Endothelial cell of umbilical vein (primary cell): ENCODE measurements at places on chromosomes 2 and 18. TPM values are rescaled to one million over a fixed set of nuclear protein-coding genes. Genes with fewer than 3 reads are reported as not detected.

DNA sequence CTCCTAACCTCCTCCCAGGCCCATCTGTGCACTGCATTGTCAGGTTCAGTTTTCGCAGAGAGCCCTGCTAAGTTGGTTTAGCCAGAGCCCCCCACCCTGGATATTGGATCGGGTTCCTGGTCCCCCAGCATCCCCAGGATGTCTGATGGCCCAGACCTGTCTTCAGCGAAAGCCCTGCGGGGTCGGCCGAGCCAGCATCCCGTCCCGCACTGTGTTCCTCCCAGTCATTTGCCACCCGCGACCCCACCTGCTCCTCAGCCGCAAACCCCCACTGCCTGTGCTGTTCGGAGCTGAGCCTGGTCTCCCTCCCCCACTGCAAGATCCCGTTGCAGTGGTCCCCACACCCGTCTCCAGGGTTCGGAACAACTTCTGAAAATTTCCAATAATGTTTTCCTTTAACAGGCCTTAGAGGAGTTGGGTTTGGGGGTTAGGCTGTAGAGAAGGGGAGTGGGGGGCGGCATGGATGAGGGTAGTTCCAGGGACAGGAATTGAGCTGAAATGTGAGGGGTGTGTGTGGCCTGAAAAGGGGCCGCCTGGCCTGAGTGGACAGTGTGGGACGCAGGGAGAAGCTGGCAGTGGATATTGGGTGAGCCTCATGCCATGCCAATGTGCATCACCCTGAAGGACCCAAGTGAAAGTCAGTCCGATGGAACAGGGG lies 1.6 kb upstream of the COPS9 start:
- H3K36me3 ChIP-seq: peaks cover 3% of the 10 kb centered on the region
- no peak for DNase-seq
- H3K4me1 ChIP-seq: peaks cover 9% of the 10 kb centered on the region
- H3K27me3 ChIP-seq: no peaks in the 10 kb centered on the region
- H3K4me3 ChIP-seq: no peak overlapping the region
- H3K27ac ChIP-seq: no peak overlapping the region

Gene SLC30A3
- total RNA-seq: 9.2 and 16.7 TPM in 2 replicates

GRCh38 chr2:218782528-218782844 lies 539 bp downstream of the CYP27A1 start:
- H3K4me1 ChIP-seq: peaks cover 6% of the 10 kb centered on the region
- H3K4me3 ChIP-seq: peak overlapping the region; percentile 66
- H3K27ac ChIP-seq: no peak overlapping the region
- no peaks in the 10 kb centered on the region for H3K27me3 ChIP-seq
- DNase-seq: no peak
- H3K36me3 ChIP-seq: no peaks in the 10 kb centered on the region

- no peaks in the 10 kb centered on the region for H3K27me3 ChIP-seq
- peaks cover 7% of the 10 kb centered on the region for H3K4me1 ChIP-seq
- no peak overlapping the region for H3K4me3 ChIP-seq
- H3K36me3 ChIP-seq: no peaks in the 10 kb centered on the region
- DNase-seq: no peak
Observed at GRCh38 chr18:1047406-1047805, 142.7 kb downstream of the ADCYAP1 start.

DNA sequence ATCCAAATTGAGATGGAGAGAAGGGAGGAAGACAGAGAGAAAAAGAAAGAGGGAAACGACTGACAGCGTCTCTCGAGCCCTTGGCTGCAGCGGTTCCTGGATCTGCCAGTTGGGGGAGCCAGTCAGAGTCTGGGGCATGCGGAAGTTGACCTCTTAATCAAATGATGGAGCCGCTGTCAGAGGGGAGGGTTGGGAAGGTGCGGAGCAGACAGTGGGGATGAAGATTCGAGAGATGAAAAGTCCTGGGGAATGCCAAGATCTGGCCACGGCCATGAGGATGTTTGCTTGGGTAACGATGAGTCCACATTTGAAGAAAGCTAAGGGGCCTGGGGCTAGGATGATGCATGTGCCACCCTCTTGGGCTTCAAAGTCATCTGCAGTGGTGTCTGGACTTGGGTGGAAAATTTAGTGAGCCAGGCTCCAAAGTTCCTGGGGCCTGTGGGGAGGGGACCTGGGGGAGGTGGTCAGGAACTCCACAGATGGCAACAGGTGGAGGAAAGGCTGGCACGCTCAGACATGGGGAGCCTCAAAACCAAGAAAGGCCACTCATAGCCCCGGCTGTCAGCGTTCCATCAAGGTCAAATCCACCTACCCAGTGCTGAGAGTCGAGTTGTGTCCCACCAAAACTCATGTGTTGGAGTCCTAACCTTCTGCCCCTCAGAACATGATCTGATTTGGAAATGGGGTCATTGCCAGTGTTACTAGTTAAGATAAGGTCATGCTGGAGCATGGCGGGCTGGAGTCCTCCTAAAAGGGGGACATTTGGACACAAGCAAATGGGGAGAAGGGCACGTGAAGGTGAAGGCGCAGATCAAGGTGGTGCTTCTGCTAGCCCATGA lies 200.1 kb downstream of the NDUFA10 start:
- H3K27me3 ChIP-seq: no peaks in the 10 kb centered on the region
- no peak overlapping the region for H3K4me3 ChIP-seq
- H3K4me1 ChIP-seq: peaks cover 4% of the 10 kb centered on the region
- H3K36me3 ChIP-seq: no peaks in the 10 kb centered on the region
- DNase-seq: no peak

Gene UBXN2A
- 16.8 and 19.0 TPM in 2 replicates for total RNA-seq

- peaks cover 31% of the 10 kb centered on the region for H3K4me1 ChIP-seq
- H3K27ac ChIP-seq: peak overlapping the region; percentile 98
- DNase-seq: peak; percentile 54
- no peak overlapping the region for H3K4me3 ChIP-seq
- H3K27me3 ChIP-seq: no peaks in the 10 kb centered on the region
- peaks cover 23% of the 10 kb centered on the region for H3K36me3 ChIP-seq
Observed at GRCh38 chr18:79458917-79459803, 63.4 kb downstream of the NFATC1 start.

GRCh38 chr2:142502402-142502801 lies 371.6 kb upstream of the LRP1B start:
- no peaks in the 10 kb centered on the region for H3K27me3 ChIP-seq
- H3K4me3 ChIP-seq: no peak overlapping the region
- no peak for DNase-seq
- no peaks in the 10 kb centered on the region for H3K36me3 ChIP-seq
- H3K27ac ChIP-seq: no peak overlapping the region
- no peaks in the 10 kb centered on the region for H3K4me1 ChIP-seq

Gene TUBA3E
- not detected in 2 replicates for total RNA-seq

DNA sequence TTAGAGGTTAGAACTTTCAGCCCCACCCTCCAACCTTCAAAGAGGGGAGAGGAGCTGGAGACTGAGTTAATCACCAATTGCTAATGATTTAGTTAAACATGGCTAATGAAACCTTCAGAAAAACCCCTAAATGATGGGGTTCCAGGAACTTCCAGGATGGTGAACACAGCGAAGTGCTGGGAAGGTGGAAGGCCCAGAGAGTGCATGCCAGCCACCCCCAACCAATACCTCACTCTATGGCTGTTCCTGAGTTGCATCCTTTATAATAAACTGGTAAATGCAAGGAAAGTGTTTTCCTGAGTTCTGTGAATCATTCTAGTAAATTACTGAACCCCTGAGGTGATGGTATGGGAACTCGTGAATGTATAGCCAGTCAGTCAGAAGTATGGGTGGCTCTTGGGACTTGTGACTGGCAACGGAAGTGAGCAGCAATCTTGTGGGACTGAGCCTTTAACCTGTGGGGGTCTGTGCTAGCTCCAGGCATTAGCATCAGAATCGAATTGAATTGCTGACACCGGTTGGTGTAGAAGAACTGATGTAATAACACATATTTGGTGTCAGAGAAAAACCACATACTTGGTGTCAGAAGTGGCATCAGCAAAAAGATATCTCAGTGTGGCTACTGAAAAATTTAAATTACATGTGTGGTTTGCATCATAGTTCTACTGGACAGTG lies 37.4 kb downstream of the NPHP1 start:
- no peak for DNase-seq
- H3K4me3 ChIP-seq: no peak overlapping the region
- H3K27ac ChIP-seq: no peak overlapping the region
- no peaks in the 10 kb centered on the region for H3K36me3 ChIP-seq
- H3K27me3 ChIP-seq: no peaks in the 10 kb centered on the region

Gene TEKT4
- total RNA-seq: not detected in 2 replicates

DNA sequence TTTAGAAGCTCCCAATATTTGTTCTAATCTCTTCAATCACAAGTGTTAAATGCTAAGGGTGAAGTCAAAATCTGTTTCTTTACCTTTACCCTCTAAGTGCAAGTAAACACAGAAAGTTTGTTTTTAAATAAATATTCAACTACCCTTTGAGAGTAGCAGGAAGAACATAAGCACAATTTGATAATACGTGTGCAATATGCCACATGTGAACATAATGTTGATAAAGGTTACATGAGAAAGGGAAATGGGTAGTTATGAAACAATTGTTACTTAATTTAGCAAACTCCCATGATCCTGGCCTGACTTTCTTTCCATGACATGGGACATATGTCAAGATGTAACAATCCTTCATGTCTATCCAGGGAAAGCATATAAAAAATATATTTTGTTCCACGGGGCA lies 7.1 kb downstream of the SPRED2 start:
- peaks cover 10% of the 10 kb centered on the region for H3K4me1 ChIP-seq
- no peak for DNase-seq
- H3K36me3 ChIP-seq: no peaks in the 10 kb centered on the region
- no peak overlapping the region for H3K27ac ChIP-seq

DNA sequence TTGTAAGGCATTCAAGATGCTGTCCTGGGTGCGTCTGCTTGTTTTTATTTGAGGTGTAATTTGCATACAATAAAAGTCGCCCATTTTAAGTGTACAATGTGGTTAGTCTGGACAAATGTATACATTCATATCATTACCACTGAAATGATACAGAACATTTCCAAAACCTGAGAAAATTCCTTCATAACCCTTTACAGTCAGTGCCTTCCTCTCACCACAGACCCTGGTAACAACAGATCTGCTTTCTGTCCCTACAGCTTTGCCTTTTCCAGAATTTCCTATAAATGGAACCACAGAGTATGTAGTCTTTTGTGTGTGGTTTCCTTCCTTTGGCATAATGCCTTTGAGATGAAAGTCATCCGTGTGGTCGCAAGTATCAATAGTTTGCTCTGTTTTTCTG lies 45.8 kb upstream of the NFU1 start:
- H3K27me3 ChIP-seq: no peaks in the 10 kb centered on the region
- H3K4me1 ChIP-seq: peaks cover 10% of the 10 kb centered on the region
- no peak overlapping the region for H3K4me3 ChIP-seq
- DNase-seq: peak; percentile 74
- H3K36me3 ChIP-seq: peaks cover 10% of the 10 kb centered on the region

GRCh38 chr2:120634533-120634932 lies 101.1 kb upstream of the GLI2 start:
- H3K27me3 ChIP-seq: peaks cover 3% of the 10 kb centered on the region

GRCh38 chr18:75760208-75760607 lies 332.7 kb upstream of the SMIM21 start:
- no peaks in the 10 kb centered on the region for H3K27me3 ChIP-seq
- no peak for DNase-seq
- H3K4me1 ChIP-seq: no peaks in the 10 kb centered on the region
- no peaks in the 10 kb centered on the region for H3K36me3 ChIP-seq

DNA sequence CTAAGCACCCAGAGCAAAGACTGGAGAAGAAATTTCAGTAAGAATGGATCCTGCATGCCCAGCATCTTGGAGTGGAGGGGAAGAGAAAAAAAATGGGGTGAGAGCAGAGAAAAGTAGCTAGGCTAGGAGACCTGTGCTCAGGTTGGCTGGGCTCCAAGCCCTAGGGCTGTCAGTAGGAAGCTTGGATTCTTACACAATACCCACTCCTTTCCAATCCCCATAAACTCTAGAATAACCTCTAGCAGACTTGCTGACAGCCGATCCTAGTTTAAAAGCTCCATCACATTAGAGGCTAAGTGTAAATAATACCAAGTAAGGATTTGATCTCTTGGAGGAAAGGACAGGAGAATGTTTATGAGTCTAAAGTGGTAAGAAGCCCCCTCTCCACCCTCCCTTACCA lies 46.2 kb upstream of the NABP1 start:
- H3K27me3 ChIP-seq: no peaks in the 10 kb centered on the region
- H3K4me3 ChIP-seq: no peak overlapping the region
- no peak for DNase-seq

DNA sequence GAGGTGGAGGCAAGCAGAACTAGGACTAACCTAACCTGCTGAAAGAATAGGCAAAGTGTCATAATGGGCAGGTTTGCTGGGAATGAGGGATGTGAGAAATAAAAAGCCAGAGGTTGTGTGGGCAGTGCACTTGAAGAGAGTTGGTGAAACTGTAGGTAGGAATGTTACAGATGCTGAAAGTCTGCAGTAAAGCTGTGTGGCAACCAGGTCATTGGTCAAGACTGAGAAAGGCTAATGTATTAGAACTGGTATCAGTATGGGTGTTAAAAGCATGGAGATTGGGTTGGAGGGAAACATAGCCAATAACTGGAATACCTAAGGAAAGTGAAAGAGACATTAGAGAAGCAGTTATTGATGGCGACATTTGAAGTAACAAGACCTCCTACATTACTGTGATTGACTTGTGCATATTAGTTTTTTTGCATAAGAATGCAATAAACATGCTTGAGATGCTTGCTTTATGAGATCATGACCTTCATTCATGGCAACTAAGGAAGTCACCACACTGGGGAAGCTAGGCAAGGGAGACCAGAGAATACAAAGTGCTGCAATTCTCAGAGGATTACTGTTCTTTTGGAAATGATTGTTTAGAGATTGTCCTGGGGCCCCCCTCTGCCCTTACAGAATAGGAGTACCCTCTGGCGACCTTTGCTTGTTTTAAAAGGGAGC lies 11.8 kb downstream of the GULP1 start:
- peak; percentile 57 for DNase-seq
- H3K4me1 ChIP-seq: peaks cover 56% of the 10 kb centered on the region
- H3K4me3 ChIP-seq: no peak overlapping the region
- no peaks in the 10 kb centered on the region for H3K27me3 ChIP-seq
